ENCODE measurements at places on chromosomes 12 and 14.

- no peak for DNase-seq
Observed at GRCh38 chr12:21552635-21553328, 26.7 kb downstream of the SPX start.

DNA sequence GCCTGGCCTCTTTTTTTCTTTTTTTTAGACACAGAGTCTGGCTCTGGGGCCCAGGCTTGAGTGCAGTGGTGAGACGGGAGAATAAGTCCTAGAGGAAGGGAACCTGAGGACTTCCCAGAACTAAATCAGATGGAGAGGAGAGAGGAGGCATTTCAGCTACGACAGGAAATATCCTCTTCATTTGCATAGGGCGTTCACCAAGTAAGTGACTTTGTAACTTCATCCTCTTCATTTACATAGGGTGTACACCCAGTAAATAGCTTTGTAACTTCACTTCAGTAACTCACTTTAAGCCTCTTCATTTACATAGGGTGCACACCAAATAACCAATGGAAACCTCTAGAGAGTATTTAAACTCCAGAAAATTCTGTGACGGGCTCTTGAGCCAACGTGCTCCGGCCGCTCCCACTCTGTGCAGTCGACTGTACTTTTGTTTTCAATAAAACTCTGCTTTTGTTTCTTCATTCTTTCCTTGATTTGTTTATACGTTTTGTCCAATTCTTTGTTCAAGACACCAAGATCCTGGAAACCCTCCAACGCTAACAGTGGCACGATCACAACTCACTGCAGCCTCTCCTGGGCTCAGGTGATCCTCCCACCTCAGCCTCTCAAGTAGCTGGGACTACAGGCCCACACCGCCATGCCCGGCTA lies 21.4 kb upstream of the ANKRD9 start:
- no peak for DNase-seq

DNA sequence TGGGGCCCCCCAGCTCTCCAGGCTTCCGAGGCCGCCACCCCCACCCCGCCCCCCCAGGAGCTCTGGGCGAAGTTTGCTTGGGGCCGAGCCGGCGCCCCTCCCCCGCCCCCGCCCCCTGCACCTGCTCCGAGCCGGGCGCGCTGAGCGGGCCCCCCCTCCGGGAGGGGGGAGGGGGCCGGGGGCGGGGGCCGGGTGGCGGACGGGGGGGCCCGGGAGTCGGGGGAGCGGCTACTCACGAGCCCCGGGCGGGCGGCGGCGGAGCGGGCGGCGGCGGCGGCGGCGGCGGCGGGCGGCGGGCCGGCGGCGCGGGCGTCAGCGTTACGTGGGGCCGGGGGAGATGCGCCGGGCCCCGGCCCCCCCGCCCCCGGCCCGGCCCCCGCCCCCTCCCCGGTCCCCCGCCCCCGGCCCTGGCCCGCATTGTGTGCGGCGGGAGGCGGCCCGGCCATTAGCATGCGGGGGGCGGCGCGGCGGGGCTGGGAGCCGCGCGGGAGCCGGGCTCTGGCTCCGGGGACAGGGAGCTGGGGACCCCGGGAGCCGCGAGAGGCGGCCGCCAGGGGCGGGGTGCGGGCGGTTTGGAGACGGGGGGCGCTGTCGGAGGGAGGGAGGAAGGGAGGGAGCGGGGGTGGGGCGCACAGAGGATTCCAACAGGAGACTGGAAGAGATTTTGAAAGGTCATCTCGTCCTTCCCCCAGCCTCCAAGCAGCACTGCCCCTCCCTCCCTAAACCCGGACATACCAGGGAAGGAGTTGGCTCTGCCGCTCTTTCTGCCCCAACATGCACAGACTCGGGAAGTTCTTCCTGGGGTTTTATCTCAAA lies at the start of gene ZNF219:
ZNF219 (minus strand) TSS at position 580 of the 816 bp plus-strand sequence. CDS start 5,064 bp downstream, outside the sequence.
- DNase-seq = peak; percentile 80

GRCh38 chr12:84073401-84073800 lies 839.2 kb downstream of the SLC6A15 start:
- DNase-seq = no peak

DNA sequence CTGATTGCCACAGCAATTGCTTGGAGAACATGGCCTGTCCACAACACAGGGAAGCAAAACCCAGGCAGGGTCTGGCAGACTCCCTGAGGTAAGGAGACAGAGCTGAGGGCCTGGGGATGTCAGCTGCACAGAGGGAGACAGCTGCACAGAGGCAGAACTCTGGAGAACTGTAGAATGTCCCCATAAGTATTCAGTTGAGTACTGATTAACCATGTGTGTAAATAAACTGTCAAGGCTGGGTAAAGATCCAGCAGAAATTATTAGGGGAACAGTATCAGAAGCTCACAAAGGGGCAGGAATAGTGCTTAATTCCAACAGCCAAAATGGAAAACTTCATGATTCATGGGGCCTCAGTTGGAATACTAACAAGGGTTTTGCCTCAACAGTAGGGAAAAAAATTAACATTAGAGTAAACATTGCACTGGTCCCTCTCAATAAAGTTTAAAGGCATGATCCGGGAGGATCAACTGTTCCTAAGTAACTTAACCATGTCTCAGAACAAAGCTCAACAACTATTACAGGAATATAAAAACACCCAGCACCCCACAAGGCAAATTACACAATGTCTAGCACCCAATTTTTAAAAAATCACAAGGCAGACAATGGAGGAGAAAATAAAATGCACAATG lies 201.3 kb upstream of the RASSF8 start:
- DNase-seq = no peak

DNA sequence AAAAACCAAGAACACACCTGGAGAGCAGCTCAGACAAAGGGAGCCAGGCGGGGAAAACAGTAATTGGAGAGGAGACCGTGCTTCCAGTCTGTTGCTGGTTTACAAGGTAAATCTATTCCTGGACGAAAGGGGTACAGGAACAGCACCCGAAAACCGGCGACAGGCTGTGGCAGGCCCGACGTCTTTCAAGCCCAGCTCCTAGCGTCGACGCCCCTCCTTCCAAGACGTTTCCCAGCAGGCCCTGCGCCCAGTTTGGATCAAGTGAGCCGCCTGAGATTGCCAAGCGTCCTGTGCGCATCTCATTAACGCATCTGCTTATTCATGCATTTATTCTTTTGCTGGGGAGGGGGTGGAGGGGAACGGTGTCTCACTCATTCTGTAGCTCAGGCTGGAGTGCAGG lies 1.4 kb downstream of the C12orf56 start:
- DNase-seq = no peak

All from D341Med (cell line).